ENCODE measurements at places on chromosomes 7 and 10.

- DNase-seq: no peak
Measured at GRCh38 chr7:37149051-37149772, 299.5 kb downstream of the ELMO1 start.

DNA sequence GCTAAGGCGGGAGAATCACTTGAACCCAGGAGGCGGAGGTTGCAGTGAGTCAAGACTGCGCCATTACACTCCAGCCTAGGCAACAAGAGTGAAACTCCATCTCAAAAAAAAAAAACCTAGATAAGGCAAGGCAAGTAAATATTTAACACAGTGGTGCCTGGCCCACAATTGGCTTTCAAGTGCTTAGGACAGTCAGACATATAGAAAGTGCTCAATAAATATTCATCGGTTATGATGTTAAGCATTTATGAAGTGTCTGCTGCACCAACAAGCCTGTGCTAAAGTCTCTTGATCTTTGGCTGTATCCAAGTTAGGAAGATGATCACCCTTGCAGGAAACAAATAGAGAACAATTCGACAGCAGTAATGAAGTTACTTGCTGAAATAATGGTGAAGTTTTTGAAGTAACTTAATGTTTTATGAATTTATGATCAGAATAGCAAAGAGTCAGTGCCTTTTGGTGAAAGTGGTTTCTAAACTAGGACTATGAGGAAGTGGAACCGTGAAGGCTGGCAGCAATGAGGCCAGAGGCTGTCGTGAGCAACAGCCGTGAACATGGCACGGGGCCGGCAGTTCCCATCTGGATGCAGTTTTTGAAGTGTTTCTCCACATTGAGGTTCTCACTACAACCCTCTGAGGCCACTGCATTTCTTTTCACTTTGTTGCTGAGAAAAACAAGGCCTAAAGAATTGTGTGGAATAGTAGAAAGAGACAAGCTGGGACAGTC, 48.1 kb upstream of the GATA3 start:
- no peak for DNase-seq

DNA sequence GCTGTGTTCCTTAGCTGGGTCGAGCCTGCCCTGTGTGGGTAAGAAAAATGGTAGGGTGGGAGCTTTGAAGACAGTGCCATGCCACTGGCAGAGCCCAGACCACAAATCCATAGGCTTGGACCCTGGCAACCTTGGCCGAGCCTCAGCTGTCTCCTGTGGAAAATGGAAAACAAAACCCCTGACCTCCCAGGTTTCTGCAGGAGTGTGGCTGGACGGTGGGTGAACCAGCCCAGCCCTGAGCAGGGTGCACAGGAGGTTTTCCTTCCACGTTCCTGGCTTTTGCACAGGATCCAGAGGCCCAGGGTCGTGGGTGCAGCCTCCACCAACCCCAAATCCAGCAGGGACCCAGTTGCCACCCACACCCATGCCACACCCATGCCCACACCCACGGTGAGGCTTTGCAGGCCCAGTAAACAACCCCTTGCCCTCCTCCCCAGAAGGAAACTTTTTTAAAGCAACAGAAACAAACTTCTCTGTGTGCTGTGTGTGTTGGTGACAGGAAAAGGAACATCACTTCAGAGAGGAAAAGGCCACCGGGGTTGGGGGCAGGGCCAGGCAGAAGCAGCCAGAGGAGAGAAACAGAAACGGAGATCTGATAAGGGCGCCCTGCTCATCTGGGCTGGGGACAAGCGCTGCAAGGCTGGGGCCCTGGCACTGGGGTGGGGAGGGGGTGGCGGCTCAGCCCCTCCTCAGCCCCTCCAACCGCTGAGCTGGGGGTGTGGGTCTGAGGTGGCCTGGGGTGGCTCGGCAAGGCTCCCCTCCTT, 20.7 kb upstream of the ZMIZ1 start:
- no peak for DNase-seq

DNA sequence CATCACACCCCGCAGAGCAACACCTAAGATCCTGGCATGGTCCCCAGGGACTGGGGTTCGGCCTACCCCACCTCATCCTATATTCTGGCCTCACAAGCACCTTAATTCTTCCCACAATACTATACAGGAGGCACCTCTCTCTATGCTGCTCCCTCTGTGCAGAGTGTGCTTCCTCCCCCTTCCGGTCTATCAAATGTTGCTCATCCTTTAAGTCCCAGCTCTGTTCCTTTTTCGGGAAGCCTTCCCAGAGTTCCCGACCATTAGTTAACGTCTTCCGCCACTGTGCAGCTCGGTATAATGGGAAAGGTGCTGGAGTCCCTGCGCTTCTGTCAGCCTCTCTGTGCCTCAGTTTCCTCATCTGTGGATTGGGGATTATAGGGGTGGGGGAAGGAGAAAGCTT, 21.8 kb downstream of the PALD1 start:
- no peak for DNase-seq

DNA sequence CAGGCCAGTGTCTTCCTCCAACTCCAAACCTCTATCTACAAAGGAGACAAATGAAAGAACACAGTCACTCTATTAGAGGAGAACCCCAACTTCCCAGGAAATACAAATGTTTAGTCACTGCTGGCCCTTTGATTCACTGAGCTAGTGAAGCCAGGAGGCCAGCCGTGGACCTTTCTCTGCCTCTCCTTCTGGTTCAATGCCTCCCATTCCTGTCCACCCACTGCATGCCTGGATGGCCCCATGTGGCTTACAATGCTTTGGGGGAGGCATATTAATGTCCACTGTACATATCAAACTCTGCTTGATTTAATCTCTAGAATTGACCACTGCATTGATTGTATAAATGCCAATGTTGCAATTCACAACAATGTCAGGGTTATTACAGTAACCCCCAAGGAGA, 687.3 kb downstream of the KCNMA1 start:
- no peak for DNase-seq

GRCh38 chr10:129581827-129582411, 114.9 kb downstream of the MGMT start:
- no peak for DNase-seq

- DNase-seq: no peak
Measured at GRCh38 chr7:16926861-16927260, 45.1 kb upstream of the AGR3 start.

DNA sequence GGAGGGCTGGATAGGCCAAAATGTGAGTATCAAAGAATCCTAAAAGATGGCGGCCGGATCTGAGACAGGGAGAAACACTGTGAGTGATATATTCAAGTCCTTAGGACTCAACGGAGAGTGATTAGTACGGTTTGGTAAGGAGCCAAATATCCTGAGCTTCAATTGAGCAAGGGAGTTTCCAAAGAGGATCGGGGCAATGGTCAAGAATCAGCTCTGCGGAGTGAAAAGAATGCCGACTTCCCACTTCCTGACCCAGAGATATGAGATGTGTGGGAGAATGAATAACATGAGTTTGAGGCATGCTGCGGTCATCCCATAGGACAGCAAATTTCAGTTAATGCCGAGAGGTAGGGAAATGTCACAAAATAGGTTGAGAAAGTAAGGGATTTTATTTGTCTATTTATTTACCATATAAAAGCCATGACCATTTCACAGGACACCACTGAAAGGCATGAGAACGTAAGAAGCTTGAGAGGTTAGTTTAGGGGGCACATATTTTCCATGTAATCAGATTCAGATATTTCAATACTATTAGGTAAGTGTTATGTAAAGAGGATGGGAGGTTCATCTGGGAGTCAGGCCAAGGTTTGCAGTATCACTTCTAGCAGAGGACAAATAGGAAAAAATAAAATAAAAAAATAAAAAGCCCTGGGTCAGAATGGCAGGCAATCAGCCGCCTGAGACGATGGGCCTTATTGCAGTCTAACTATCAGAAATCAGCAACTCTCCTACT, 165.6 kb downstream of the HGF start:
- no peak for DNase-seq

DNA sequence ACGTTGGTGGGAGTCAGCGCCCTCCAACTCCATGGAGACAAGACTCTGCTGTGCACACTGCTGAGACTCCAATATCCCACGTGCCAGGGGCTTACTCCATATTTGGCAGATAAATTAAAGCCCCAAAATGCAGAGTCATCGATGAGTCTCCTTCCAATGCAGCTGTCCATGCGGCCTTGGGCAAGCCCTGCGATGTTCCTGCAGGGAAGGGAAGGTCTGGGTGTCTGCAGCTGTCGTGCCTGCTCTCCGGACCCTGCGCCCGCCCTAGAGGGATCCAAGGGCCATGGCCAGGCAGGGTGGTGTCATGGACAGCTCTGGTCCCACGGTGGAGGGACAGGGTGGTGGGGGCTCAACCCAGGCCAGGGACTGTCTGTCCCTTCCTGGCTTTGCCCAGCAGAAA, 185.2 kb downstream of the PTPRN2 start:
- DNase-seq: no peak

DNA sequence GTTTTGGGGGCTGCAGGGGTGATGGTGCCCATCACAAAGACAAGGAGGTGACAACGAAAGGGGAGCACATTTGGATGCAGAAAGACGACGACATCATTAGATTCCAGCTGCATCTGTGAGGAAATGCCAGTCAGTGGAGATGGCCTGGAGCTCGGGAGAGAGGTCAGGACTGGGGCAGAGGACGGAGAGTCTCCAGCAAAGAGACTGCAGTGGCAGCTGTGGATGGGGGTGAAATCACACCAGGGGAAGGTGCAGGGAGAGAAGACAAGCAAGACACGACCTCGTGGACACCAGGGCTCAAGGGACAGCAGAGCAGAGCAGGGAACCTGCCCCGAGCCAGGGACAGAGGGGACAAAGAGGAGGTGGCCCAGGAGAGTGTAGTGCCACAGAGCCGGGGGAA, 203.4 kb downstream of the PRPF18 start:
- no peak for DNase-seq

DNA sequence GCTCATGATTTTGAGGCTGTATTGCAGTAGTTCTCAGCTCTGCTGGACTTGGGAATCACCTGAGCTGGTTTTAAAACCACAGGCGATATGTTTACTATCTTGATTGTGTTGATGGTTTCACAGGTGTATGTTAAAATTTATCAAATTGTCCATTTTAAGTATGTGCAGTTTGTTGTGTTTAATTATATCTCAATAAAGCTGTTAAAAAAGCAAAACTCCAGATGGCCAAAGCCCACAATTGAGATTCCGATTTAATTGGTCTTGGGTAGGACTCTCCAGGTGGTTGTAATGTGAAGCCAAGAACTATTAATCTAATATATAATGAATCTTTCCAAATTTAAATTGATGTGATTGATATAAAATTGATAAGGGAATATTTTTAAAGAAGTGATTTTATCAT, 48.6 kb downstream of the NRCAM start:
- DNase-seq: no peak

GRCh38 chr7:143913945-143914615, 12.1 kb upstream of the TCAF1 start:
- DNase-seq: no peak

GRCh38 chr10:133467286-133467911, 13.7 kb downstream of the SCART1 start:
- no peak for DNase-seq

DNA sequence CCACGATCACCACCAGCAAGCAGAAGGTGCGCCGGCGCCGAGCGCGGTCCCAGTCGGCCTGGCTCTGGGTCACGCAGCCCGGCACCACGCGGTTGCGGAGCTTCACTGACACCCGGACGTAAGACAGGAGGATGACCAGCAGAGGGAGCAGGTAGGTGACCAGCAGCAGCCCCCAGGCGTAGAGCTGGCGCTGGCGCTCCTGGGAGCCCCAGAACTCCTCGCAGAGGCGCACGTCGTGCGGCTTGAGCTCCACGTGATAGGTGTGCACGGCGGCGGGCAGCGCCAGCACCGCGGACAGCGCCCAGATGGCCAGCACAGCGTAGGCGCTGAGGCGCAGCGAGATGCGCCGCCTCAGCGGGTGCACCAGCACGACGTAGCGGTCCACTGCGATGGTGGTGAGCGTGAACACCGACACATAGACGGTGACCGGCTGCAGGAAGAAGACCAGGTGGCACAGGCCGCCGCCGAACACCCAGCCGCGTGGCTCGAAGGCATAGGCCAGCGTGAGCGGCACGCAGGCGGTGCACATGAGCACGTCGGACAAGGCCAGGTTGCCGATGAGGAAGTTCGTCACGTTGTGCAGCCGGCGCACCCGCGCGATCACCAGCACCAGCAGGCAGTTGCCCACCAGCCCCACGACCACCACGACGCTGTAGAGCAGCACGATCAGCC, 920 bp downstream of the PRLHR start:
- no peak for DNase-seq

DNA sequence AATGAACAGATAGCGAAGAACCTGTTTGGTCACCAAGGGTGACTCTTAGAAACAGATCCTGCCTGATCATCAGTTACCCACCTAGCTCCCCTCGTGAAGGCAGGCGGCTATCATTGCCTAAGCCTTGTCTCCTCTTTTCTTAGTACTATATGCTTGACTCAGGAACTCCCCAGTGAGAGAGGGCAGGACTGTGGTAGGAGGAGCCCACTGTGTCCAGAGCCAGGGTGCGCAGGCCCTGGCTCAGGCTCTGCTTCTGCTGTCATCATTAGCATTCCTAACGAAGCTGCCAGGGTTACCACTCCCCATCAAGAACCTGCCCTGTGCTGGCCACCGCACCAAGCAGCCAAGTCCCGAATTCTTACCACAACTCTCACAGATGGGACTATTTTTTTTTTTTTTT, 160.8 kb downstream of the CHN2 start:
- DNase-seq: no peak

- no peak for DNase-seq
Measured at GRCh38 chr7:30635798-30636197, 41.1 kb downstream of the GARS1 start.

DNA sequence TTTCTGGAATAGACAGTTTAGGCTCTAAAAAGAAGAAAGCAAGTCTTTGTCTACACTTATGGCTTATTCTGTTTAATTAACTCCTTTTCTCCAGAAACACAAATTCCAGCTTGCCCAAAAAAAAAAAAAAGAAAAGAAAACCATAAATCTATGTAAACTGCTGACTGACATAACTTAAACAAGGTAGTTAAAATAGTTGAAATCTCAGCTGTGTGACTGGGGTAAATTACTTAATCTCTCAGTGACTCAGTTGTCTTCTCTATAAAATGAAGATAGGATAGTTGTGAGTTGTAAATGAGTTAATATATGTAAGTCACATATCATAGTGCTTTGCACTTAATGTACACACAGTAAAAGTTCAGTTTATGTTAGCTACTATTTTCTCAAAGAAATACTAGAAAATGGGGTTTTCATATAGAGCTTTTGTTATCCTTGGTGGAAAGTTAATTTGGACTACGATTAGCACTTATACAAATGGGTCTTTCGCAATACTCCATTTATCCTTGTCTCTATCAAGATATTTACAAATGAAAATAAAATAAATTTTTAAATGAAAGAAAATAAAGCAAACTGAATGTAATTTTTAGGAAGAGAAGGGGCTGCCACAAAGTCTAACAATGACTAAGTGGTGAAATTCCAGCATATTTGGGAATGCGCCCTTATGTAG, 200.9 kb downstream of the MBL2 start:
- DNase-seq: no peak

Measured in brain pericyte (primary cell).